Osteocyte (in vitro differentiated cells): ENCODE measurements at places on chromosomes 3 and 15.

DNA sequence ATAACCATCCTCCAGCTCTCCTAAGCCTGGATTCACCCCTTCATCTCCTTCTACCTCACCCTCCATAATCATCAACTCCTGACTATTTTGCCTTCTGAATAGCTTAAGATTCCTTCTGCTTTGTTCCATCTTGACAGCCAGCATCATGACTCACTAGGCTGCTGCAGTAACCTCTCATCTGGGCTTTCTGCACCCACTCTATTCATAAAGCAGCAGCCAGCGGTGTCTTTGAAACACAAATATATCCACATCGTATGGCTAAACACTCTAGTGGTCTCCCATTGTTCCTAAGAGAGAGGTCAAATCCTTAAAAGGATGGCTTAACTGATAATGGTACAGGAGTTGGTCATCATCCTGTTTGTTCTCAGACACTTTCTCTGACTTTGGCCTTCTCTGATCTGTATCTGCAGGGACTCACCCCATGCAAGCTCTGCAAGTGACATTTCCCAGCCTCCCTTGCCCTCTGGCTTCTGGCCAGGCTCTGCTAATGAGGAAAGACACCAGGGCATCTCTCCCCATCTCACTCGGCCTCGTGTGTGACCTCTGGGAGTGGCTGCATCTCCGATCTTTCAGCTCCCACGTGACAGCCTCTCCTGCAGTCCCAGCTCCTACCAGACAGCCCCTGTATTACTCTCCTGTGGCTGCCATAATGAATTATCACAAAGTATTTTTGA is 6.2 kb downstream of the GRK7 start:
- peak; percentile 70 for DNase-seq

DNA sequence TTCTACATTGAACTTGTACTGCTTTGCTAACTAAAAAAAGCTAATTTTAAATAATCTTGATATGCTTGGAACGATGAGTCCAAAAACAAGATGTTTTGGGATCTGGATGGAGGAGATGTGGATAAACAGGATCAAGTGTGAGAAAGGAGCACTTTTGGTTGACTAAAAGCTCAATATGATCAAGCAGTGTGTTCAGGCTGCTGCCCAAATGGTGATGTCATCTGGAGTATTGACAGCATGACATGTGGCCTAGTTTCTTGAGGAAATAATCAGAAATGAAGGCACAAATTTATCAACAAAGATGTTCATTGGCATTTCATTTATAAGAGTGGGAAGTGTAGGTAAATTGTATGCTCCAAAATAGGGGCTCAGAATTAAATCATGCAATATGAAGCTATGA is 161.2 kb downstream of the SOX2 start:
- no peak for DNase-seq

DNA sequence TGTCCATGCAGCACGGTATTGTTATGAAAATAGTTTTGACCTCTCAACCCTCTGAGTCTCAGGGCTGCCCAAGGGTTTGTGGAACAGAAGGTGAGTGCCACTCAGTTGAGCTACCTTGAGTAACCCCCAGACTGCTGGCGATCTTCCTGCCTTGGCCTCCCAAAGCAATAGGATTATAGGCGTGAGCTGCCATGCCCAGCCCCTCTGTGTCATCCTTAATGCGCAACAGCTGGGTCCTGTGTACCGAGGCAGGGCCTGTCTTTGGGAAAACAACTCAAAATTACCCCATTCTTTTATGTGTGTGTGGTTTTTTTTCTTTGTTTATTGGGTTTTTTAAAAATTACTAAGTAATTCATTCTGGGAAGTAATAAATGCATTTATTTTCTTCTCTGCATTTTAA is 78.3 kb upstream of the TPM1 start:
- no peak for DNase-seq

- no peak for DNase-seq
Measured at GRCh38 chr3:11430624-11431023, 158.4 kb downstream of the ATG7 start.

DNA sequence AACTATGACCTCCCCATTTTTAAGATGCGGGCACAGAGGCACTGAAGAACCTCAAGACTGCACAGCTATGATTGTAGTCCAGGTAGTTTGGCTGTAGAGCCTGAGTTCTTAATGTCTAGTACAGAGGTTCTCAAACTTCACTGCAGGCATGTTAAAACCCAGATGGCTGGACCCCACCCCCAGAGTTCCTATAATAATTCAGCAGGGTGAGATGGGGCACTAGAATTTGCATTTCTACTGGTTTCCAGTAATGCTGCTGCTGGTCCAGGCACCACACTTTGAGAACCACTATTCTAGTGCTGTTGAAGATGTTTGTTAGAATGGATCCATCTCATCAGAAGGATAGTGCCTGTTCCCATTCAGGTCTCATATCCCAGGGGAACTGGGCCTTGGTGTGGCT is 274.9 kb downstream of the ABHD5 start:
- DNase-seq = no peak
